ENCODE measurements at places on chromosomes 7 and 10.

- DNase-seq, result no peak
Measured at GRCh38 chr7:108723381-108723814, 153.7 kb downstream of the DNAJB9 start.

DNA sequence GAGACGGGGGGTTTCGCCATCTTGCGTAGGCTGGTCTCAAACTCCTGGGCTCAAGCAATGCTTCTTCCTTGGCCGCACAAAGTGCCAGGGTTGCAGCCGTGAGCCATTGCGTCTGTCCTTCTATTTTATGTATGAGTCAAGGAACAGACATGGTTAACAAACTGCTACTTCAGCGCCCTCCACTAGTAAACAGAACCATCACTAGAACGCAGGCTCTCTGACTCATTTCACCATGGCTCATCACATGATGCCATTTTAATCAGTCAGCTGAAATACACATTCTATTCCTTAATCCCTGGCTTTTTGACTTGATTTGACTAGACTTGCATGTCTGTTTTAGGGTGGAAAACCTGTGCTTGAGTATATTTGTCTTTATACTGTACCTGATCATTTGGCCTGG lies 41.3 kb downstream of the CELF2 start:
- DNase-seq, result no peak

DNA sequence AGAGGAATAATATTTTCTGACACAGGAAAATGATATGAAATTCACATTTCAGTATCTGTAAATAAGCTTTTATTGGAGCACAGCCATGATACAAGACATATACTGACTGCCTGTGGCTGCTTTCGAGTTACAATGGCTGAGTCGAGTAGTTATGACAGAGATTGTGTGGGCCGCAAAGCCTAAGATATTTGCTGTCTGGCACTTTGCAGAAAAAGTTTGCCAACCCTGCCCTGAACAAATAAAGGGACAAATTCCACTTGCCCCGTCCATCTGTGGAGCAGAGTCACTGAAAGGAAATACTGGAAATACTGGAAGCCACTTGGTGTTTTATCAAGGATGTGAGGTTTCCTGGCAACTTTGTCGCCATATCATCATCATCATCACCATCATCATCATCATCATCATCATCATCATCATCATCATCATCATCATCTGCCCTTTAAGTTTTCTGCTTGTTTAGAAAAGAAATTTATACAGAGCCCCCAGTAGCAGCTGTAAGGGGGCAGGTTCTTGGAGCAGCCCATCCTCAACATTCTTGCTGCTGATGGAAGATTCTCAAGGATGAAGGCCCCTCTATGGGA lies 85.8 kb downstream of the TCF7L2 start:
- no peak for DNase-seq

- no peak for DNase-seq
Measured at GRCh38 chr7:116176226-116176625, 34.1 kb upstream of the TES start.
